ENCODE measurements at places on chromosomes 16 and 17. TPM values are rescaled to one million over a fixed set of nuclear protein-coding genes. Genes with fewer than 3 reads are reported as not detected.

ABCA10 gene
- total RNA-seq, result 0.27 TPM

NPIPB9 gene
- total RNA-seq, result 0.54 TPM

MYLK3 gene
- total RNA-seq, result 0.27 TPM

ARL5C gene
- total RNA-seq, result 0.54 TPM

BRIP1 gene
- 4.0 TPM for total RNA-seq

GCGR gene
- total RNA-seq, result not detected

CD19 gene
- 1.6 TPM for total RNA-seq

TPSD1 gene
- total RNA-seq, result 0.54 TPM

PRR35 gene
- under 0.01 TPM for total RNA-seq

ANKS4B gene
- total RNA-seq, result not detected
